ENCODE measurements at places on chromosomes 2 and 18.

DNA sequence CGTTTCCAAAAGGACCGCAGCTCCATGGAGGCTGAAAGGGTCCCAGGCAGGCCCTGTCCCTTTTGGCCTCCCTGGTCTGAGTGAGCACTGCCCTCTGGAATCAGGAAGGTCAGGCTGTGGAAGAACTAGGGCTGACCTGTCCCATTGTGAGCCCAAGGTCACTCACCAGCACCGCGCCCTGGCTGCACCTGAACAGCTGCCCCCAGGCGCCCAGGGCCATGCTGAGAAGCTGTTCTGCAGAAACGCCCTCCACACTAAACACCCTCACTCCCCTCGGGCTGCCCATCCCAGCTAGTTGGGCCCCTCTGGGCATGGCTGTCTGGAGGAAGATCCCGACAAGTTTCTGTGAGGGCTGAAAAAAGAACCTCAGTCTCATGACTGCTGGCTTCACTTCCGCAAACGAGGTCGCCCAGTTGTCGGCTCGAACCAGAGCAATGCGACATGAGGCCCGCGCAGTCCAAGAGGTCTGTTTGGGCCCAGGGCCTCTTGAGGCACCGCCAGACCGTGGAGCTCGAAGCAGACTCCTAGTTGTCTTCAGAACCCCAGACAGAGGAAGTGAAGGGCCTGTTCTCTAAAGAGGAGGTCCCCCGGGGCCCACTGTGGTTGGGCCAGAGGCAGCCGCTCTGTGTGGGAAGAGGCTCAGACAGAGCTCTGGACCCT is 64.4 kb downstream of the INPP5D start:
- DNase-seq, result peak; percentile 40

- no peak for DNase-seq
Observed at GRCh38 chr2:156797832-156798231, 361.7 kb downstream of the GPD2 start.

GRCh38 chr2:22276696-22277095 is 1108.3 kb upstream of the KLHL29 start:
- DNase-seq, result peak; percentile 53

DNA sequence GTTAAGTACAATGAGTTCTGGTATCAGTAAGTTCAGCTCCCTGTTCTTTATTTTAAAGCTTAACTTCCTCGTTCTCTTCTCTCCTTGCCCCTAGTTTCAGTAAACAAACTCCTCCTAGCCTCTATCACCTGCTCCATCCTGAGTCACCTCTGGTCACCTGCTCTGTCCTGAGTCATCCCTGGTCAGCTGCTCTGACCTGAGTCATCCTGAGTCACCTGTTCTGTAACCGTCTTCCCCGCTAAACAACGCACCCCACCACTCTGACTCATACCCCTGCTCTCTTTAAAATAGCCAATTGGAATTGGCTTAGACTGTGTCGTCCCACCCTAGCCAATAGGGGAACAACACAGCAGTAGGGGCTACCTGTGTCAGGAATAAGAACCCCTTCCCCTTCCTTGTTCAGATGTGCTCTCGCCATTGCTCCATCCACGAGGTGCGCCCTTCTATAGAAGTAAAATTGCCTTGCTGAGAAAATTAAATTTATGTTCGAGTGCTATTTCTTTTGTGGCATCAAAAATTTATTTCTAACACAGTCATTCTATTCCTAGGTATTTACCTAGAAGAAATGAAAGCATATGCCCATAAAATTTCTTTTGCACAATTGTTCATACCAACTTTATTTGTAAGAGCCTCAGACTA is 24.9 kb upstream of the RMND5A start:
- DNase-seq, result peak; percentile 6

GRCh38 chr2:215036314-215036713 is 102.1 kb downstream of the ABCA12 start:
- DNase-seq, result no peak

GRCh38 chr18:55078303-55078932 is 119.2 kb upstream of the CCDC68 start:
- DNase-seq, result no peak

DNA sequence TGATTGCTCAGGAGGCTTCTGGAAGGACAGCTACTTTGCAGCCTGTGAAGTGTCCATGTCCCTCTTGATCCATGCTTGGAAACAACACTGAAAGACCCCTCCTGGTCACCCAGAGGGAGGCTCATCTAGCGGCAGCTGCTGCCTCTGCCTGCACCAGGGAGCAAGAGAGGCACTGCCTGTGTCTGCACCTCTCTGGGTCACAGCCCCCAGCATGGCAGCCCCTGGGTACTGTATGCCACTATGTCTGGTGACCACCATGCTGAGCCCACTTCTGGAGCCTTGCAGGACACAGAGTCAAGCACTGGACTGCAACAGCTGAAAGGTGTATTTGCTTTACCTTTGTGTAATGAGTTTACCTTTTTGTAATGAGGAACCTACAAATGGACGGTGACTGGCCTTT is 186.3 kb upstream of the MYT1L start:
- no peak for DNase-seq

GRCh38 chr18:9223356-9223755 is 86.8 kb downstream of the ANKRD12 start:
- DNase-seq, result no peak

- DNase-seq, result peak; percentile 43
Observed at GRCh38 chr2:241895712-241896641, 26.4 kb downstream of the RTP5 start.

DNA sequence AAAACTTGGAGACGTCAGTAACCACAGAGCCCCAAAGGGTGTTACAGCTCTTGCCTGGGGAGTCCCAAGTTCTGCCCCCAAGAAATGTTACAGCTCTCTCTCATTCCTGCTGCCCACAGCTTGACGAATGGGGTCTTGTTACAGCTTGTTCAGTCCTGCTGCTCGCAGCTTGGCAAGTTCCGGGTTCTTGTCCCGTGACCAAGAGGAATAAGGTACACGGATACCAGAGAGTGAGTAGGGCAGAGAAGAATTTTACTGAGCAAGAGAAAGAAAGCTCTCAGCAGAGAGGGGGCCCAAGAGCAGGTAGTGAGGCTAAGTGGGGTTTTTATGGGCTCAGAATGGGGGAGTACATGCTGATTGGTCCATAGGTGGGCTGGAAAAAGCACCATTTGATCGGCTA is 27.2 kb downstream of the SLC39A6 start:
- DNase-seq, result no peak

DNA sequence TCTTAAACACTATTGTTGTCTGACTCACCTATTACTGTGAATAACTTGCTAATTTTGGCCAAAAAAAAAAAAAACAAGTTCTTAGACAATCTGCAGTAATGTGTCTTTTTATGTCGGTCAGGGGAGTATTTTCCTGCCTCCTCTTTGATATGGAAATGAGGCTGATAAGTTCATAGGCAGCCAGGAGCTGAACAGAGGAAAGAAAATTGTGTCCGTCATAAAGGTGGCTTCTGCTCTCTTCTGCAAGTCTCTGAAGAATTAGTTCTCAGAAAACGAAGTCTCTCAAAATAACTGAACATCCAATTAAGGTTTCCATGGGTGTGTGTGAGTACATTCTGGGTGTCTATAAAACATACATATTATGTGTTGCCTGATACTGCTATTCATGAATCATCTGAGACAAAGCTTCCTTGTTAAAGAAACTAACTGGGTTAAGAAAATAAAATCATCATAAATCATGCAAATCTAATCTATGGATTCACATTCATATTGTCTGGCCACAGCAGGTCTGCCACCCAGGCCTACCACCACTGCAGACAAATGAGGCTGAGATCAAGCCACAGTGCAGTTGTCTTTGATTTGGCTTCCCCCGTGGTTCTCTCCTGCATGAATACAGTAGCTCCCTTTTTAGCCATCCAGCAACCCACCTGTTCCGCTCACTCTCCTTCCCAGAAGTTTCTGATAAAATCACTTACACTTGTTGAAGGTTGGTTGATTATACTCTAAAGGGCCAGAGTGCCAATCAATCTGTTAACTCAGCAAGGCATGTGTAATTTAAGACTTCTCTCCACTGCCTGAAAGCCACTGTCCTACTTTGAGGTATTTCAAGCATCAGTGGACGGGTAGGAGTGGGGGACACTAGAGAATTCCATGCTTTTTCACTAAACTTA is 19.4 kb upstream of the SP5 start:
- DNase-seq, result no peak

- DNase-seq, result no peak
Observed at GRCh38 chr2:103010751-103011150, 248.9 kb downstream of the TMEM182 start.

DNA sequence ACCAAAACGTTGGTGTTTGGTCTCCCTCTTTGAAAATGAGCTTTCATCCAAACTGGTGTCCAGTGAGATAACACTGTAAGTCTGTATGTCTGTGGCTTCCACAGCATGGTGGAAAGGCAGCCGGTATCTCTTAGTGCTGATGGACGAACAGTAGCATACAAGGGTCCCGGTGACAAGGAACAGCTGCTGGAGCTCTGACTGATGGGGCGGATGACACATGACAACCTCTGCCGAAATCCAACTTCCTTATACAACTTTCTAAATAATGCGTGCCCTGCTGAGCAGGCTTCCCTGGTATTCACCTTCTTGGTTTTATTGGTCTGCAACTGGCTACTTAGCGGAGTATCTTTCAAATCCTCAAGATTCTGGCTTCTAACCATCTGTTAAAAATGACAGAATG is 216.2 kb downstream of the SRBD1 start:
- no peak for DNase-seq

DNA sequence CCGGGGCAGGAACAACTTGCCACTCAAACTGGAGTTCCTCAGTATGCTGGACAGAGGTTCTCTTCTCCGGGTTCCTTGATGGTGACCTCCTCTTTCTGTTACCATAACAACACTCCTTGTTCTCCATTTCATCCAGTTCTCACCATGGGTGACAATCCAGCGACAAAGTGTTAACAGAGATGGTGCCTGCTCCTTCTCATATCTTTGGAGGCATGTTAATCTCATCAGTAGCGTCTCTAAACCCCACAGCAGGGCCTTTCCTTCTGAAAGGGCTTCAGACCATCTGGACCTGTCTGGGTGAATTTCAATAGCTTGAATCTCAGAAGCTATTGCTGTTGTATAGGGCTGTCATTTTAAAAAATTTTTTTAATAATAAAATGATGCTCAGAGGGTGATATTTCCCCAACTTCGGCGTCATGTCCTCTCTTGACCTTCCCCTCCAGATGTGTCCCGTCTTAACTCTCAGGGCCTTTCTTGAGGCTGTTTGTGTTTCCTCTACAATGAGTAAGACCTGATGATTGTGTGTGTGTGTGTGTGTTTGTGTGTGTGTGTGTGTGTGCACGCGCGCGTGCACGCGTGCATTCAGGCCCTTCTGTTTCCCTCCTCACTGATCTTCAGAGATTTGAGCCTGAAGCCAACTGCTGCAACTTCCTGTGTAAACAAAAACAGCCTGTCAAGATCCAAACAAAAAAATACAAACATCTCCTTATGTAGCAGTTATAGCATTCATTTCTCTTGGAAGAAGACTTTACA is 24.3 kb upstream of the CETN1 start:
- DNase-seq, result no peak

- peak; percentile 38 for DNase-seq
Observed at GRCh38 chr2:61045999-61046398, 19.7 kb upstream of the SANBR start.

DNA sequence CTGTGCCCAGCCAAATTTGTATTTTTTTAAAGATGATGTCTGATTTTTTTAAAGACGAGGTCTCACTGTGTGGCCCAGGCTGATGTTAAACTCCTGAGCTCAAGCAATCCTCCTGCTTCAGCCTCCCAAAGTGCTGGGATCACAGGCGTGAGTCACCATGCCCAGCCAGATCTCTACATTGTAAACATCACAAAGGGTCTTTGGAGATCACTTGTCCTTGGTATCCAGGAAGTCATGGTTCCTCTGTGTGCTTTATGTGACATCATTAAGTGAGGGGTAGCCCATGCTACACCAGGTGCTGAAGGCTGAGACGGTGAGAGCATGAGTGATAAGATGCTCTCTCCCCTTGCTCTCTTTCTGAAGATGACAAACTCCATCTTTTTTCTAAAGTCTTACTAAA is 7.0 kb upstream of the NUP35 start:
- no peak for DNase-seq

DNA sequence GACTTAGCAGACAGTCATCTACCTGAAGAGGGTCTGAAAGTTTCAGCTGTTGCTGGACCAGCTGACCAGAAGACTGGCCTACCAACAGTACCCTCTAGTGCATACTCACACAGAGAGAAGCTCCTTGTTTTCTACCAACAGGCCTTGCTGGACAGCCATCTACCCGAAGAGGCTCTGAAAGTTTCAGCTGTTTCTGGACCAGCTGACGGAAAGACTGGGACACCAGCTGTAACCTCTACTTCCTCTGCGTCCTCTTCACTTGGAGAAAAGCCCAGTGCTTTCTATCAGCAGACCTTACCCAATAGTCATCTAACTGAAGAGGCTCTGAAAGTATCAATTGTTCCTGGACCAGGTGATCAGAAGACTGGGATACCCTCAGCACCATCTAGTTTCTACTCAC is 63.2 kb downstream of the ALMS1 start:
- no peak for DNase-seq

DNA sequence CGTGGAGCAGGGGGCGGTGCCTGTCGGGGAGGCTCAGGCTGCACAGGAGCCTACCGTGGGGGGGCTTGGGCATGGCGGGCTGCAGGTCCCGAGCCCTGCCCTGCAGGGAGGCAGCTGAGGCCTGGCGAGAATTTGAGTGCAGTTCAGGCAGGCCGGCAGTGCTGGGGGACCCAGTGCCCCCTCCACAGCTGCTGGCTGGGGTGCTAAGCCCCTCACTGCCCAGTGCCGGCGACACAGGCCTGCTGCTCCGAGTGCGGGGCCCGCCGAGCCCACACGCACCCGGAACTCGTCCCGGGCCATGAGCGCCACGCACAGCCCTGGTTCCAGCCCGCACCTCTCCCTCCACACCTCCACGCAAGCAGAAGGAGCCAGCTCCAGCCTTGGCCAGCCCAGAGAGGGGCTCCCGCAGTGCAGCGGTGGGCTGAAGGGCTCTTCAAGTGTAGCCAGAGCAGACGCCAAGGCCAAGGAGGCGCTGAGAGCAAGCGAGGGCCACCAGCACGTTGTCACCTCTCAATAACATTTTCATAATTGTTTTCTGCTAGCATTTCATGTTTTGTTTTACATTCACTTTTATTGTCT is 1378.9 kb upstream of the CELF4 start:
- no peak for DNase-seq

DNA sequence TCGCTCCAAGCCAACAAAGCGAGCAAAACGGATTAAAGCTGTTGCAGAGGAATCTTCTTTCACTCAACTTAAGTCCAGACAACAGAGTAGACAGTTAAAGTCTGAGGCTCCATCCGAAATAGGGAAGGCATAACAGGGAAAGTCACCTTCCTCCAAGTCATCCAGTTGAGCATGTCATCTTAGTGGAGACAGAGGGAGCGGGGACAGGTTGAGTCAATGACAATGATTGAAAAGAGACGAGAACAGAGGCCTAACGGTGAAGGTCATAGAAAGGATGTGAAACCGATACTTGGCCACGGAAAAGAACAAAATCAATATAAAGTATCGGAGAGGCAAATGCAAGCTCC is 455 bp downstream of the C18orf32 start:
- DNase-seq, result peak; percentile 53

GRCh38 chr2:158187908-158188307 is 86.2 kb downstream of the UPP2 start:
- no peak for DNase-seq

Data from suppressor macrophage treated with lipopolysaccharide for 1 hour (primary cell).